Cortex of kidney (tissue), 1 donor: ENCODE measurements at places on chromosomes 11 and 22.

DNA sequence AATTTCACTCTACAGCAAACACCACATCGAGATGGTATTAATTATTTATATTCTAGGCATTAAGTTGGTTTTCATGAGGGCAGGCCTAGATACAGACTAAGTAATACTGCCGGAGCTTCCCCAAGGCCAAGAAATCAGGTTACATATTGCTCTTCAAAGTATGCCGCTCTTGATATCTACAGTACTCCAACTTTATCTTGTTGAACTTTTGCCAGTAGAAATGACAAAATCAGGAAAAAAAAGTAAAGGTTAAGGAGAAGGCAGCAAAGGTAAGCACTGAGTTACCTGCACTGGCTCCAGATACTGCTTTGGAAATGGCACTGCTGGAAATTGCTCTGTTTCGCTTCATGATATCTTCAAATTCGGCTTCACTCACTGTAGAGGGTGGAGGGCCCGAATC, 14.4 kb downstream of the CPSF7 start:
- DNase-seq: no peak

GRCh38 chr11:115256397-115257197, 247.6 kb downstream of the CADM1 start:
- DNase-seq: no peak

DNA sequence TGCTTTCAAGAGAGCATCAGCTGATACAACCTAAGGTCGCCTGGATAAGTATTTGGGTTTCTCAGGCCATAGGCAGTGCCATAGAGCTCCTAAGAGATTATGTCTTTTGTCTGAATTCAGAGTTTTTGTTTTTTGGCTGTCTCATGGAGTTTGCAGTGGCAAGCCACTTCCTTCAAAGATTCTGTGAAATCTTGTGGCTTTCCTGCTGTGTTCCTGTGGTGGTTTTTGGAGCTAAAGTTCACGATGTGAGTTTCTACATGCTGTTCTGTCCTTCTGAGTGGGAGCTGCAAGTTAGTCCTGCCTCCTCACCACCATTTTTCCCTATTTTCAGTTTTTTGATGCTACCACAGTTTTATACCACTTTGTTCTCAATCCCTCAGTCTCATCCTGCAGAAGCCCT, 111.4 kb downstream of the COMMD9 start:
- DNase-seq: no peak

DNA sequence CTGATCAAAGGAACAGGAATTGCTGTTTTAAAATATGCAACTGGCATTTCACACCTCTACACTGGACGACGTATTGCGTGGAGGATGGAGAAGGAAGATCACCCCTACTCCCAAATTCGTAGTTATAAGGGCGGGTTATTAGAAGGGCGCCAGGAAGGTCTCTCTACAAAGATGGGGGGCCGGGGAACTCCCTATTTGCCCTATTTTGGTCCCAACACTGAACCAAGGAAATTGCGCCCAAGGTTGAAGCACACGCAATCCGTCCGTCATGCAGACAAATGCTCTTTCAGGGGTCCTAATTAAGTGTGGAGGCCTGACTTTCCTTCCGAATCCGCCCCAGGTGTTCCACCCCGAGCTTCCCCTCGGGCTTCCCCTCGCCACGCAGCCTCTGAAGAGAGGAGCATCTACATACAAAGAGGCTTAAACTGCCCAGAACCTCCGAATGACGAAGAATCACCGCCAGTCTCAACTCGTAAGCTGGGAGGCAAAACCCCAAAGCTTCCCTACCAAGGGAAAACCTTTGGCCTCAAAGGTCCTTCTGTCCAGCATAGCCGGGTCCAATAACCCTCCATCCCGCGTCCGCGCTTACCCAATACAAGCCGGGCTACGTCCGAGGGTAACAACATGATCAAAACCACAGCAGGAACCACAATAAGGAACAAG, 396 bp downstream of the NPAT start:
- no peak for DNase-seq

- DNase-seq: no peak
Measured at GRCh38 chr22:43446916-43447315, 35.1 kb downstream of the MPPED1 start.

DNA sequence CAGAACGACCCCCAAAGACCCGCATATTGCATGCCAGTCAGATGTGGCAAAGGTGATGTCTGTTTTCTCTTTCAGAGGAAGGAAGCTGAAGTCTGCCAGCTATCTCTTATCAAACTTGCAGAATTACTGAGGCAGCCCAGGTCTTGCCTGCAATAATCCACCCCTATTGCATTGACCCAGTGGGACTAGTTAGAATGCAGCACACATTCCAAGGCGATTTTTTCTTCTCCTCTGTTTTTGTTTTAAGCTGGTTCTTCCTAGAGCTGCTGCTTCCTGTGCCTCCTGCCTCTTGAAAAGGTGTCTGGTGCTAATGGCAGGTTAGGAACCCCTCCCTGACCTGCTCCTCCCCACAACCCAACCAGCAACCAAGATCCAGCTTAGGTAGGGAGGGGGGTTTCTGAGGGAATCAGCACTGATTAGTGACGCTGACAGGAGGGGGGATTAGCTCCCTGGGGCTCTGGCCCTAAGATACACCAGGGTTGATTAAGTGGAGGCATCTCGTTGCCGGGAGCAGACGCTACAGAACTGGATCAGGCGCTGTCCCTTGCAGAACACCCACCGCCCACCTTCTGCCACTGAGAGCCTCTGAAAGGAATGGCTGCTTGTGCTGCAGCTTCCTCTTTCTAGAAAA, 2.8 kb downstream of the NTM start:
- DNase-seq: no peak

DNA sequence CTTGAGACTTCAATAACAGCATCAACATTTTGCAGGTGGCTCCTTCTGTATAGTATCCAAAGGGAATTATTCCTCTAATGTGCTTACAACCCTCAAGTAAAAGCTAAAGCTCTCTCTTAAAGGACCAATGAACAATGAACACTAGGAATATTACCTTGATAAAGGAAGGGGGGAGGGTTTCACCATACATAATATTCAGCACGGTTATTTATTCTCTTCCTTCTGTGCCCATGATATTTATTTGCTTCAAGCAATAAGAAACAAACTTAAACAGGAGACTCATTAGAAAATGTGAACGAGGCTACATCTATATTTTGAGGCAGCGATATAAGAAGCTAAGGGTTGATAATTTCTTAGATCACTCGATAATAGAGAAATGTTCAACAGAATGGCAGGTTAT, 21.2 kb downstream of the BLID start:
- DNase-seq: no peak

- DNase-seq: no peak
Measured at GRCh38 chr11:12905435-12905834, 103.7 kb upstream of the RASSF10 start.

GRCh38 chr11:2526808-2527381, 82.1 kb downstream of the KCNQ1 start:
- DNase-seq: no peak

- no peak for DNase-seq
Measured at GRCh38 chr11:121299417-121299816, 6.8 kb downstream of the SC5D start.

GRCh38 chr11:41497974-41498373, 38.5 kb upstream of the LRRC4C start:
- no peak for DNase-seq

GRCh38 chr22:37462983-37463382, 23.2 kb downstream of the MFNG start:
- no peak for DNase-seq
